ENCODE measurements at places on chromosomes 16 and 17. TPM values are rescaled to one million over a fixed set of nuclear protein-coding genes. Genes with fewer than 3 reads are reported as not detected.

- H3K4me3 ChIP-seq = no peak overlapping the region
- peaks cover 2% of the 10 kb centered on the region for H3K27me3 ChIP-seq
- H3K36me3 ChIP-seq = no peaks in the 10 kb centered on the region
- no peak for DNase-seq
These were observed 28.9 kb downstream of the WFDC1 start for GRCh38 chr16:84323606-84324005.

The ZNF19 gene
- 2.9 TPM for total RNA-seq

The TNK1 gene
- 0.54 TPM for total RNA-seq

The AANAT gene
- not detected for total RNA-seq

DNA sequence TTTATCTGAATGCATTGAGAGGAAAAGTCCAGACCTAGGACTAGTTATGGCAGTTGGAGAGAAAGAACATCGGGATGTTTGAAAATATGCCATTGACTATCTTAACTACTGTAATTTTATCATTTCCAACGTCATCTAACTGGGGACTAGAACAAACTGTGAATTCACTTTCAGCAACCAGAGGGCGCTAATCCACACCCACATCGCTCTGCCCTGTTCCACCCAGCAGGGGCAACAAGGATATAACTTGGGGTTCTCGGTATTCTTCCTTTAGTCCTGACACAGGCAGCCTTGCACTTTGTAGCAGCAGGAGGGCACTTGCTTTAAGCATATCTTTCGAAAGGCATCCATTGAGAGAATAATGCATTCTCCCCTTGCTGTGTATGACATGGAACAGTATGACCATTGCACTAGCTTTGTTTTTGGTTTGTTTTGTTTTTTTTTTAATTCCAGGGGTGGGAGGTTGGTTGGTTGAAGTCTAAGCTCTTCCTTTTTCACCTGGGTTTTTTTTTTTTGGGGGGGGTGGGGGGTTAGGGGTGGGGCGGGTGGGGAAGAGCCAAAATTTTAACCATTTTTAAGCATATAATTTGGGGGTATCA, 31.5 kb downstream of the SIAH1 start:
- no peaks in the 10 kb centered on the region for H3K27me3 ChIP-seq
- H3K4me1 ChIP-seq = peaks cover 12% of the 10 kb centered on the region
- H3K4me3 ChIP-seq = no peak overlapping the region
- DNase-seq = peak; percentile 80
- H3K36me3 ChIP-seq = peaks cover 44% of the 10 kb centered on the region

GRCh38 chr17:79681628-79682261, 49.0 kb upstream of the ENPP7 start:
- H3K4me3 ChIP-seq = no peak overlapping the region
- no peak for DNase-seq
- no peak overlapping the region for H3K27ac ChIP-seq
- no peaks in the 10 kb centered on the region for H3K36me3 ChIP-seq

DNA sequence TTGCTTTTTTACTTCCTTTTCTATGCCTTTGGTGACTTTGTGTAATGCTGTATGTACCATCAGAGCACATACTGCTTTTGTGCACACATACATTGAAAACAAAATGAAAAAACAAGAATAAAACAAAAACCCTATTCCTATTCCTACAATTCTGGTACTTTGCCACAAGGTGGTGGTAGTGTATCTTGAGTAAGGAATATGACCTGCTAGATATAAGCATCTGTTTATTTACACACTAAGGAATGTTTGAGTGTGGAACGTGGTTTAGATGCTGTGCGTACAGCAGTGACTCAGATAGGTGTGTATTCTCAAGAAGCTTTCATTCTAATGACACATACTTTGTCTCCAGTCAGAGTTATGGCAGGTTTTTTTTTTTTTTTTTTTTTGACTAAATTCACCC, 606.2 kb downstream of the WWOX start:
- no peak overlapping the region for H3K4me3 ChIP-seq
- peaks cover 1% of the 10 kb centered on the region for H3K36me3 ChIP-seq
- no peak overlapping the region for H3K27ac ChIP-seq
- H3K4me1 ChIP-seq = peaks cover 7% of the 10 kb centered on the region
- no peaks in the 10 kb centered on the region for H3K27me3 ChIP-seq
- no peak for DNase-seq

GRCh38 chr17:4715063-4715744, 4.8 kb downstream of the ARRB2 start:
- DNase-seq = peak; percentile 88
- peaks cover 64% of the 10 kb centered on the region for H3K36me3 ChIP-seq
- H3K4me1 ChIP-seq = peaks cover 73% of the 10 kb centered on the region
- peak overlapping the region; percentile 82 for H3K4me3 ChIP-seq
- peak overlapping the region; percentile 94 for H3K27ac ChIP-seq

DNA sequence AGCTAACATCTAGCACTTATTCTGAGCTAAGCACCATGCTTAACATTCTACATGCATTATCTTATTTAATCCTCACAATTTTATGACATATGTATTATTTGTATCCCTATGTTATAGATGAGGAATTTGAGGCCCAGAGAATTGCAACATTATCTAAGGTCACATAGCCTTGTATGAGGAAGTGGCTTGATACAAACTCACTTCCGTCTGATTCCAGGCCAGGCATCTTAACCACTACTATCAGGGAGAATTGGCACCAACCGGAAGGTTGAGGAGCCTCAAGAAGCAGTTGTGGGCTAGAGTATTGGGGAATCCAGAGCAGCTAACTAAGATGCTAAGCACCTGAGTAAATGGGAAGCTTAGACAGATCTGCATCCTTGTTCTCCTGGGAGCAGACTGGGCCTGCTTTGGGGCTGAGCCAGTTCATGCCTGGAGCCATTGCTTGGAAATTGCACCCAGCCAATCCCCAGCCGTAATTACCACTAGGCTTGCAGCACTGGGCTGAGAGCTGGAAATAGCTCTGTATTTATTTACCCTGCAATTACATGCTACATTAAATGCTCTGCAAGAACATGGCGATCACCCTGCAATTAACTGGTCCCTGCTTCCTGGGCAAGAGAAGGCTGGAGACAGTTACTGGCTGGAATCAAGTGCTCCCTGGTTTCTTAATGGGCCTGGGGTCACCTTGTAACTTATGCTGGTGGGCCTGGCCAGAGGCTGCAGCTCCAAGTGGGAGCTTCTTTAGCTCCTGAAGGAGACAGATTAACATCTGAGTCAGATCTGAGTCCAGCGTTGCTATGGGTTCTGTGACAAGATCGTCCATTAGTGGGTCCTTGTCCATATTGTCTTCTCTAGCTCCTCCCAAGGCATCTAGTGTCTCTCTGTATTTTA, 273.1 kb upstream of the CCL2 start:
- H3K4me1 ChIP-seq = no peaks in the 10 kb centered on the region
- H3K36me3 ChIP-seq = no peaks in the 10 kb centered on the region
- H3K27me3 ChIP-seq = peaks cover 2% of the 10 kb centered on the region
- H3K27ac ChIP-seq = no peak overlapping the region

DNA sequence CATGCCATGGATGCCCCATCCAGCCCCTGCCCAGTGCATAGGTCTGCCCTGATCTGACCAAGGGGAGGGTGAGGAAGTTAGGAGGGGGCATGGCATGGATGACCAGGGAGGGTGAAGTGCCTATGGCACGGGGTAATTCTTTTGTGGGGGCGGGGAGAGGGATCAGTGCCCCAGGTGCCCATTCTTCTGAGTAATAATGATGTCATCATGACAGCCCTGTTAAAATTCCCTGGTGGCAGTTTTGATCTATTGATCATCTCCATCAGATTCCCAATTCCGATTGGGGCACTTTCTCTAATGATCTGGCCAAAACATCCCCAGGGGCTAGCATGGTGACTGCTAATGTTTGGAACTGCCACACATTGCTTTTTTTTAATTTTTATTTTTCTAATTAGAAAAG, 392.2 kb downstream of the UTP18 start:
- H3K4me3 ChIP-seq = no peak overlapping the region
- H3K27ac ChIP-seq = no peak overlapping the region
- no peak for DNase-seq
- H3K4me1 ChIP-seq = no peaks in the 10 kb centered on the region

GRCh38 chr16:83143788-83144187, 517.0 kb downstream of the CDH13 start:
- no peaks in the 10 kb centered on the region for H3K36me3 ChIP-seq
- H3K27ac ChIP-seq = no peak overlapping the region
- no peak for DNase-seq
- no peak overlapping the region for H3K4me3 ChIP-seq
- H3K4me1 ChIP-seq = no peaks in the 10 kb centered on the region

DNA sequence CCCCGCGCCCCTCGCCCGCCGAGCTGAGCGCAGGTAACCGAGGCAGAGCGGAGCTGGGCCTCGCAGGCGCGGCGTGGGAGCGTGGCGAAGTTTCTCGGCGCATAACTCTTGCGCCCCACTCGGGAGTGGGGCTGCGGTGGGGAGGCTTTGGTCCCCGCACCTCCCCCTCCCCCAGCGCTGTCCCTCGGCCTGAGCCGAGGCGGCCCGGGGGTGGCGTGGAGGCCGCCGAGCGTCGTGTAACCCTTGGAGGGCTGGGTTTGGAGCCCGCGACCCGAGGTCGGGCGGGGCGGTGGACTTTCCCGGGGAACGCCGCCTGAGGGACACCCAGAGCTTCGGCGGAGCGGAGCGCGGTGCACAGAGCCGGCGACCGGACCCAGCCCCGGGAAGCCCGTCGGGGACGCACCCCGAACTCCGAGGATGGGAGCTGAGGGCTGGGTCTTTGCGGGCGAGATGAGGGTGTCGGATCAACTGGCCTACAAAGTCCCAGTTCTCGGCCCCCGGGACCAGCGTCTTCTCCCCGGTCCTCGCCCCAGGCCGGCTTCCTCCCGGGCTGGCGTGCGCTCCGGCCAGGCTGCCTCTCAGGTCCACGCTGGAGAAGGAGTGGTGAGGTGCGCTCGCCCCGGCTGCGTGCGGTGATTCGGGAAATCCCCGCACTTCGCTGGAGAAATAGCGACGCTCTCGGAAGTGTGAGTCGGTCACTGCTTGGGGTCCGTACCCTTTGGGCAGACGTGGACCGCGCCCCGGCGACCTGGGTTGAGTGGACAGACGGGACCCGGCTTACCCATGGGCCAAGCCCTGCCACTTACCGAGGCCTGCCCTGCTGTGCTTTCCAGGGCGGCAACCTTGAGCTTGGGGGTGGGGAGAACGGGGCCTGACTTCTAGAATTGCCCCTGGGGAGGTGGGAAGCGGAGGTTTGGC, 168.4 kb downstream of the RAB11FIP4 start:
- H3K36me3 ChIP-seq = no peaks in the 10 kb centered on the region
- H3K4me3 ChIP-seq = peak overlapping the region; percentile 2
- peaks cover 14% of the 10 kb centered on the region for H3K4me1 ChIP-seq
- peaks cover 31% of the 10 kb centered on the region for H3K27me3 ChIP-seq

DNA sequence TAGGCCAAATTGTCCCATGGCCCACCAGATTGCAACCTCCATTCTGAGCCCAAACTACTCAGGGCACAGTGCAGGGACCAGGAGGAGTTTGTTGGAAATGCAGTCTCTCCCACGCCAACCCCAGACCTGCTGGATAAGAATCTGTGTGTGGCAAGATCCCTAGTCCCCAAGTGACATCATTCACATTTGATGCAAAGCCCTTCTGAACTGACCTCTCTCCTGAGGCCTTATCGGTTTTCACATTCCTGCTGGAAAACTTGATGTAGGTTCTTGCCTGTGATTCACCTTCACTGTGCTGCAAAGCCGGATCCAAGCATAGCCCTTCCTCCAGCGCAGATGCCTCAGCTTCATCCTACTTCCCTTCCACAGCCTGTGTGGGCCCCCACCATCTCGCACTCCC, 6.6 kb upstream of the SHCBP1 start:
- H3K4me3 ChIP-seq = no peak overlapping the region
- no peaks in the 10 kb centered on the region for H3K27me3 ChIP-seq
- peaks cover 1% of the 10 kb centered on the region for H3K4me1 ChIP-seq
- no peaks in the 10 kb centered on the region for H3K36me3 ChIP-seq
- DNase-seq = no peak

All from activated CD8-positive, alpha-beta memory T cell treated with anti-CD3 and anti-CD28 coated beads, Interleukin-2, amount 10 ng/mL, durations not matched to agents 7 days and 5 days (primary cell).